ENCODE measurements at places on chromosomes 1 and 21. TPM values are rescaled to one million over a fixed set of nuclear protein-coding genes. Genes with fewer than 3 reads are reported as not detected.
A peak's percentile ranks its signal among the peaks of the same experiment; 100 is the strongest.

- no peak for DNase-seq
These were observed 18.9 kb downstream of the KPNA6 start for GRCh38 chr1:32126770-32127169.

ELF3 gene
- total RNA-seq, result 0.65 TPM

GRCh38 chr1:119276558-119276957 lies 92.0 kb upstream of the HAO2 start:
- DNase-seq, result no peak

- no peak for DNase-seq
These were observed 73.6 kb downstream of the RGS13 start for GRCh38 chr1:192709544-192709943.

RIIAD1 gene
- total RNA-seq, result 8.3 TPM

DNA sequence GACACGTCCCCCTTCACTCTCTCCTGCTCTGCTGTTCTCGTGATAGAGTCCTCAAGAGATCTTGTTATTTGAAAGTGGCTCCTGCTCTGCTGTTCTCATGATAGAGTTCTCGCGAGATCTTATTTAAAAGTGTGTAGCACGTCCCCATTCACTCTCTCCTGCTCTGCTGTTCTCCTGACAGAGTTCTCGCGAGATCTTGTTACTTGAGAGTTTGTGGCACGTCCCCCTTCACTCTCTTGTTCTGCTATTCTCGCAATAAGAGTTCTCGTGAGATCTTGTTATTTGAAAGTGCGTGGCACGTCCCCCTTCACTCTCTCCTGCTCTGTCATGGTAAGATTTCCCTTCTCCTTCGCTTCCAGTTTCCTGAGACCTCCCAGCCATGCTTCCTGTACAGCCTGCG lies 47.9 kb downstream of the SMYD3 start:
- no peak for DNase-seq

DNA sequence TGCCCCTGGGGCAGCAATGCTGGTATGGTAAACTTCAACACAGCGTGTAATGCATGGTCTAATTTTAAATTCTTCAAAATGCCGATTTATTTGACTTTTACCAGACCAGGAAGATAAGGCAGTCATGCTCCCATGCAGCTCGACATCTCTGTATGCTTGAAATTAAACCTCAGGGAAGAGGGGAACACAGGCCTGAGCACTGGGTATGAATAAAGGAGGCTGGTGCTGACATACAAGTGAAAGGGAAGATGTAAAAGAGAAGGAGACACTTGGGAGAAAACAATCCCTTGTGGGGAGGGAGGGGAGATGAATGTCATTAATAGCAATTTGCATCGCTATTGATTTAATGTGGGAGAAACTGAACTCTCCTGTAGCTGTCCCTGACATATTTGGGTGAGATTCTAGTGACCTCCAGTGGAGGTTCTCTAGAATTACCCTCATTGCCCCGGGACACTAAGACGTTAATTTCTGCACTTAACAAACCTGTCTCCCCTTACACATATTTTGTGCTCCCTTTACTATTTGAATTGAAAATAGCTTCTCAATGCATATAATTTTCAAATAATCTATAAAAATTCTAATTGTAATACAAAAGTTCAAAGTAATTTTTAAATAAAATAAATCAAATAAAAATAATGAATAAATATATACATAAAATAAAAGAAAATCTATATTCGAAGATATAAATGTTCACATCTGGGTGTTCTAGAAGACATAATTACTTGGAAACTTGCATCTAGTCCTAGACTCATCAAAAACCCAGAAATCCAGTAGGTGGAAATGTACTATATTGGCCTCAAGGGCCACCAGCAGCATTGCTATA lies 283.1 kb downstream of the LMX1A start:
- no peak for DNase-seq

GRCh38 chr1:37636435-37636834 lies 1.7 kb upstream of the RSPO1 start:
- DNase-seq, result no peak

DNA sequence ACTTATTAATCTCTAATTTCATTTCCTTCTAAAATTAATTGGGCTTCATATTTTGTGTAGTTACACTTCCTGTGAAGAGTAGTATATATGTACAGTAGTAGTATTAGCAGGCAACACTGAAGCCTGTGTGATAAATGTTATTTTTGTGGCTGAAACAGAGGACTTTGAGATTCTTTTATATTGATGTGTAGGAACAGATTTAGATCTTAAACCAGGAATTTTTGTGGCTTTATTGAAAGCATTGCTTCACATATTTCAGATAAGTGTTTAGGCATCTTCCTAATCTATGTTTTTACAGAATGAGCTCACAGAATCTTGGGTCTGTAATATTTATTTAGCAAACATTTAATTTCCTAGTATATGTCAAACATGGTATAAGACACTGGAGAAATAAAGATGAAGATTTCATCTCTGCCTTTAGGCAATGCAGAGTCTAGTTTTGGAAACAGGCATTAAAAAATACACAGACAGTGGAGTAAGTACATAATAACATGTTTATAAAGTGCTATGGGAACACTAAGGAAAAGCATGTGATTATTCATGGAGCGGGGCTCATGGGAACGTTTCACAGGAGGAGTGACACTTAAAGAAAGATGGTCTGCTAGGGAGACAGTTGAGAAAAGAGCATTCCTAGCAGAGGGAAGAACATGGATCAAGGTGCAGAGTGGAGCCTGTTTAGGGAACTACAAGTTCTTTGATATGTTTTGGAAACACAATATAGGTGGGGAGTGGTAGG lies 52.7 kb downstream of the MIGA1 start:
- DNase-seq, result no peak

ARHGAP29 gene
- total RNA-seq, result 27.5 TPM

TEX38 gene
- total RNA-seq, result not detected

DNA sequence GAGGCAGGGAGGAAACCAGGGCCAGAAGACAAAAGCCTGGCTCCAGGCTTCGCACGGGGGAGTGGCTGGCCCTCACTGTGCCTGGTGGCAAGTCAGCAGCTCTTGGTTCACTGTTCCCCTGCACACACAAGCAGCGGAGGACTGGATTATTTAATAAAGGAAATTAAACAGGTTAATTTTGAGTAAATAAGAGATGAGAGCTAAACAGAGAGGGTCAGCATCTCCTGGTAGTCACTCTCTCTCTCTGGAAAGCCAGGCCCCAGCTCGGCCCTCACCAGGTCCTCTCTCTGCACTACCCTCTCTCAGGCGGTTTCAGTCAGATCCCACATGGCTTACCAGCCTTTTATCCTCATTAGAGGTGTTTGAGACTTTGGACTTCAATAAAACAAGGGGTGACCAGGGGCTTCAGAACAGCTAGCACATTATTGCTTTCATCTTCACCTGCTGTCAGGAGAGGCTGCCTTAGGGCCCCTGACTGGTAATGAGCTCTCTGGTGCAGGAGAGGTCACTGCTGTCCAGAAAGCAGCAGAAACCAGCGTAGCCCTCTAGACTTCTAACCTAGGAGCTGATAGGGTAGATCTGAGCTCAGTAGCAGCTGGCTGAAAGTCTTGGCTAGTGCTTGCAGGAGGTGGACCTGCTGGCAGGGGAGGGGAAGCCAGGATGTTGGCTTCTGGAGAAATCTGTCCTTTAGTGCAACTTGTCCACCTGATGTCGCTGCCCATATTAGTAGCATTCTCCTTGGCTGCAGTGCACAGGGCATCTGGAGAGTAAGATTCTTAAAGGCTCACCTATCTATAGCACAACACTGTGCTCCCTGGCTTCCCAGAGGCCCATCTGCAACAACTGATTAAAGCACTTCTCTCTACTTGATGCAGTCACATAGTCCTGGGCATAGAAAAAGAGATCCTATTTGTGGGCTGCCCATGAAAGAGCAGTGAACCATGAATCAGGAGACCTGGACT lies 45.9 kb downstream of the SYT6 start:
- no peak for DNase-seq

DNA sequence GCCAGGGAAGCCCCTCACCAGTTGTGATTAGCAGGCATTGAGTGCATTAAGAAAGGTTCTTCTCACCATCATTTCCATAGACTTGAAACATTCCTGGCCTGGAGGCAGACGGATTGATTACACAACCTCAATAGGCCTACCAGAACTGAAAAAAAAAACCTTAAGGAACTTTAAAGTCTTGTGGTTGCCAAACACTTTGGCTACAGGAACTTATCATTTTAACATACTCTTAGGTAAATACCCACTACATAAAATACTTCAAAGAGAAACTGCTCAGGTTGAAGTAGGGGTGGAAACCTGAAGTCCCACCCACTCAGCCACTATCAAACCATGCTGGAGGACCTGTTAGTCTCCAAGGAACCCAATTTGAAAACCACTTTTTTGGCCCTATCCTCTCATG lies 22.4 kb upstream of the HMGB4 start:
- DNase-seq, result no peak

- DNase-seq, result no peak
These were observed 173.8 kb downstream of the RASAL2 start for GRCh38 chr1:178267646-178268094.

DNA sequence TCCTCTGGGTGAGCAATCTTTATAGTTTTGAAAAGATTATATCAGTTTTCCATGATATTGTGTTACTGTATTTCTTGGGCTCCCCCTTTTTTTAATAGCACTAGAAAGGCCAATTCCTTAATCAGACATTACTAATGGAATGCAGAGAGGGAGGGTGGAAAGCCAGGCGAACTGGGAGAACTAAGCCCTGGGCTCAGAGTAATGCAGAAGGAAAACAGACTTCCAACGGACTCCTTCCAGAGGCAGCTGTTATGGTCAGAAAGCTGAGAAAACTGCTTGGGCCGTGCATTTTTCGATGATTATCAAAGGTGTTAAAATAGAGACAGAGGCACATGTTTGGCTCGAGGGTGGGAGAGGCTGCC lies 206.3 kb downstream of the FOXD2 start:
- no peak for DNase-seq

DNA sequence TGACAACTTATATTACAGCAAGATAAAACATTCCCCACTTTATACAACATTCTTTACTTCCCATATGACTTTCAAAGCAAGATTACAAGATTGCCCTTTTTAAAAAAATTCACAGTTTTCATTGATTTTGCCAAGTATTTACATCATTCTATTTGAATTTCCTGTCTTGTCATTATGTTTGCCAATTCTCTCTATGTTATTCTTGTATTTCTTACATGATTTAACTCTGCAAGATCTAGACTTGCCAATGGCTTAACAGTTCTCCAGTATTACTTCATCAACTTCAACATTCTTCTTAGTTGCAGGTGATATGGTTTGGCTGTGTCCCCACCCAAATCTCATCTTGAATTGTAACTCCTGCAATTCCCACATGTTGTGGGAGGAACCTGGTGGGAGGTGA lies 31.6 kb downstream of the FMO4 start:
- DNase-seq, result no peak

DNA sequence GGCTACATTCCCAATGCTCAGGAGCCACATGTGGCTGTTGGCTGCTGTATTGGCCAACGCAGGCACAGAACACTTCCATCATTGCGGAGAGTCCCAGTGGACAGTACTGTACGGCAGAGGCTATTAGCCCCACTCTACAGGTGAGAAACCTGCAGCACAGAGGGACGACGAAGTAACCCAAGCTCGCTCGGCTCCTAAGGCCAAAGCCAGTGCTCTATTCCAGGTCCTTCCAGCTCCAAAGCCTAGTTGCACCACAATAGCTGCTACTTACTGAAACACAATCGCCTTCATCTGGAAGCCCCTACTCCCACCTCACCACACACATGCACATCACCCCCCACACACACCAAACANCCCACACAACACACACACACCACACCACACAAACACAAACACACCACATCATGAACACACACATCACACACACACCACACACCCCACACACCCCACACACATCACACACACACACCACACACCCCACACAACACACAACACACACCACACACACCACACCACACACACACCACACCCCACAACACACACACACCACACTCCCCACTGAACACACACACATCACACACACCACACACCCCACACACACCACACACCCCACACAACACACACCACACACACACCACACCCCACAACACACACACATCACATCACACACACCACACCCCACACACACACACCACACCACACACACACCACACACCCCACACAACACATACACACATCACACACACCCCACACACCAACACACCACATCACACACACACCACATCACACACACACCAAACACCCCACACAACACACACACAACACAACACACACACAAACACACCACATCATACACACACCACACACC lies 3.2 kb downstream of the LYPD8 start:
- no peak for DNase-seq

LRIG2 gene
- 6.7 TPM for total RNA-seq

DCST1 gene
- total RNA-seq, result not detected

GRCh38 chr1:232968391-232968790 lies 18.0 kb downstream of the NTPCR start:
- no peak for DNase-seq

GRCh38 chr1:56142301-56142700 lies 437.1 kb downstream of the PLPP3 start:
- no peak for DNase-seq

PI4KB gene
- total RNA-seq, result 41.0 TPM

ATP1A4 gene
- 0.40 TPM for total RNA-seq

CACNA1S gene
- total RNA-seq, result not detected

GRCh38 chr1:24888061-24888970 lies 41.8 kb downstream of the RUNX3 start:
- no peak for DNase-seq

DNA sequence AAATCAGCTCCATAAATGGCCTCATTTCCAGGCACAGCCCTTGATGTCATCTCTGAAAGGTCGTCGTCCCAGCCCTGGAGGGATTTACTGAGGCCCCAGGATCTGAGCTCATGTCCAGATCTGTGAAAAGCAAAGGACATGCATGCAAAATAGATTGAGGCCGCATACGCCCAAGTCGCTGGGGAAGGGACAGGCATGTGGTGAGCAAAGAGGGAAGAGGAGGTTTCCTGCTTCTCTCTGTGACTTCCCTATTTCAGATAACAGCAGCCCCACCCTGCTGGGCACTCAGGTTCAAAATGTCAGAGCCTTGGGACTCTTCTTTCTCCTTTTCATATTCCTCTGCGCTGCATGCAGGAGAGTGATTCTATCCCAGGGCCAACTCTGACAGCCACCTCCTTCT lies 197.2 kb downstream of the ADSS2 start:
- DNase-seq, result peak; percentile 66

SUSD4 gene
- 5.8 TPM for total RNA-seq

- no peak for DNase-seq
These were observed 561.4 kb downstream of the MATN1 start for GRCh38 chr1:30161953-30162352.

CFHR2 gene
- not detected for total RNA-seq

HSD3B1 gene
- total RNA-seq, result not detected

IVL gene
- not detected for total RNA-seq

DNA sequence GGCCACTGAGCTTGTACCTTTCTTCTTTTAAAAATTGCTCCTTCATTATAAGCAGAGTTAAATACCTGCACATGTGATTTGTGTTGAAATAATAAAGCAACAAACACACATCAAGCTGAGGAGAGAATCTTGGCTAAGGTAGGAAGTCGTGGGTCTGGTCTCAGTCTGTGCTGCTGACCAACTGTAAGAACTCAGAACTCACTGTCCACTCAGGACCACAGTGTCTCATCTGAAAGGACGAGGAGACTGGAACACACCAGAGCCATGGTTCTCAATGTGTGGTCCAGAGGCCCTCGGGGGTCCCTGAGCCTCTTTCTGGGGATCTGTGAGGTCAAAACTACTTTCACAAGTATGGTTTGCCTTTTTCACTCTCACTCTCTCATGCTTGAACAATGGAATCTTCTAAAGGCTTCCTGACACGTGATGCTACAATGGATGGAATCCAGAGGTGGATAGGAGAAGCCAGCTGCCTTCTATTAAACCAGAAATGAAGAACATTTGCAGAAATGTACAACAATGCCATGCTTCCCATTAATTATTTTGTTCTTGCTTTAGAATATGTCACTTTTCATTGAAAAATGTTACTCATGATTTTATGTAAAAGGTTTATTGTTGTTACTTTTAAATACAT lies 17.3 kb upstream of the ETS2 start:
- DNase-seq, result no peak

FCRL1 gene
- total RNA-seq, result not detected

Data from Right ventricle myocardium superior (tissue), 1 donor.